Caco-2 (cell line): ENCODE measurements at places on chromosomes 1 and 21. TPM values are rescaled to one million over a fixed set of nuclear protein-coding genes. Genes with fewer than 3 reads are reported as not detected.

DNA sequence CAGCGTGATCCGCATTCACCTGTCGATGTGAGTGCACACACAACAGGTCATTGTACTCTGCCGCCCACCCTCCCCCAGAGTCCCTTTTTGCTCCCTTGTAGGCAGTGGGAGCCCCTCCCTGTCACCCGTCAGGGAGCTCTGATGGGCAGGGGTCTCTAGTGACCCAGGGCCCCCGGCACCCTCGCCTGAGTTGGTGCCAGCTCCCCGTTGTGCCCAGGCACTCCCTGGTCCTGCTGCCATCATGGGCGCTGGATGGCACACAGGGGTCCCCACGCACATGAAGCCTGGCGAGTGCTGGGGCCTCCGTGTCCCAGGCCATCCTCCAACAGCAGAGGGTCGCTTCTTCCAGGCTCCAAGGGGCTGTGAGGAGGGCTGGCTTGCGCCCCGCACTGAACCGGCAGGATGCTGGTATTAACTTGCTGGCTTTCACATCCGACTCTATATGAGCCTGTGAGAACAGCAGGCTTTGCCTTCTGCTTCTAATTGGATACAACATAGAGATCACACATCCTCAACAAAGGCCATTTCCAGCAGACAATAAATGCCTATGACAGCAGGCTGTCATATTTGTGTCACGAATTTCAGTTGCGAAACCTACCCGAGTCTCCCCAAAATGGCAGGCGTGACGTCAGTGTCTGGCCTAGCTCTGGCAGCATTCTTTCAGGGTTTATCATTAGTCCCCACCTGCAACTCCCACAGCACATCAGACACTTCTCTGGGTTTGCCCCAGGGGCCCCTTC is 35.4 kb downstream of the KIAA1614 start:
- no peaks in the 10 kb centered on the region for H3K36me3 ChIP-seq
- no peaks in the 10 kb centered on the region for H3K27me3 ChIP-seq
- no peak overlapping the region for H3K27ac ChIP-seq
- 0 out of 2 replicates have a peak, but pooled peaks cover under 1% of the 10 kb centered on the region for H3K4me1 ChIP-seq

DNA sequence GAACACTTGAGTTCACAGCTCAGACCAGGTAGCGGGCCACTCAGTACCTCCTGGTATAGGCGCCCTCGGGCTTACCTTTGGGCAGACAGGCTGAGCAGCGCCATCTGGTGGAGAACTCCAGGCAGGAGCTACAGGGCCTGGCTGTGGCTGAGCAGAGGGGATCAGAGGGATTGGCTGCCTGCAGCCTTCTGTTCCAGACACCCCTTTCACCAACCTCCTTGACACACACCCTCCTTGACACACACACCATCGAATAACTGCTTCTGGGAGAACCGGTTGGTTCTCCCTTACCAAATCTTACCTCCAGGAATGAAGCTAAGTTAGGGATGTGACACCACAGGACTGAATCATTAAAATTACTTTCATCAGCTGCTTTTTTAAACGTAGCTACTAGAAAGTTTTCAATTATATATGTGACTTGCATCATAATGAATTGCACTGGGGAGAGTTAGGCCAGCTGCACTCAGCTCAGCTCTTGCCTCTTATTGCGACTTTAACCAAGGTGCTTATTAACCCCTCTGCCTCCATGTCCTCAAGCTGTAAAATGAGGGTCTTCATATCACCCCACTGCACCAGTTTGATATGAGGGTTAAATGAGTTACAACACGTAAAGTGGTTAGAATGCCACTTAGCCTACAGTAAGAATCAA is 6.6 kb downstream of the LIN28A start:
- no peak overlapping the region for H3K4me3 ChIP-seq
- H3K27me3 ChIP-seq, result no peaks in the 10 kb centered on the region
- peak overlapping the region; percentile 88 for H3K27ac ChIP-seq
- peaks cover 51% of the 10 kb centered on the region for H3K4me1 ChIP-seq
- no peaks in the 10 kb centered on the region for H3K36me3 ChIP-seq

DNA sequence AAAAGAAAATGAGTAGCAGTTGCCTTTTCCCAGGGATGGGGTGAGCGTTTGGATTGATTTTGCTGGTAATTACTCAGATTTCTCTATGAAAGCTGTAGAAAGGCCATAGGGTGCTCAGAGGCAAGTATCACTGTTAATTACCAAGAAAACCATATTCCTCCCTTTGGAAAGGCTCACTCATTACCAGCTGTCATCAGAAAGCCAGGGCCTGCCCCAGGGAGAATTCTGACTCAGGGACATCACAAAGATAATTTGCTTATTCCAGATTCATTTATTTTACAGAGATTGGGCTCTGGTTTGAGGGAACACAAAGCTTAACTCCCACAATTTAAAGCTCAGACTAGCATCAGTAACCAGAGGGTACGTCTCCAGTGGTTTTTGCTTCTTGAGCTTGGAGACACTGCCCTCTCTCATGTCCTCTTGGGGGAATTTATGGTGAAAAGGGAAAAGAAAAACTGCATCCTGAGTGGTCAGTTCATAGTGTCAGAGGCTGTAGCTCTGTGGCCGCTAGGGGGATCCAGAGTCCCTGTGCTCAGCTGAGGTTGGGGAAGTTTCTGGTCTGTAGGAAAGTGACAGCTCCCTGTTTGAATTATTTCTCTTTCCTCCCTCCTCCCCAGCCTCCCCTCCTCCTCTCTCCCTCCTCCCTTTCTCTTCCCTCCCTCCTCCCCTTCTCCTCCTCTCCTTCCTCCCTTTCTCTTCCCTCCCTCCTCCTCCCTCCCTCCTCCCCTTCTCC is 204.3 kb downstream of the KCNJ6 start:
- H3K27ac ChIP-seq, result no peak overlapping the region
- H3K36me3 ChIP-seq, result no peaks in the 10 kb centered on the region
- H3K4me1 ChIP-seq, result peaks cover 9% of the 10 kb centered on the region; the same call in 1 of the 2 replicates
- no peaks in the 10 kb centered on the region for H3K27me3 ChIP-seq
- no peak overlapping the region for H3K4me3 ChIP-seq

The ROR1 gene
- 37.2 TPM in 2 replicates for total RNA-seq

DNA sequence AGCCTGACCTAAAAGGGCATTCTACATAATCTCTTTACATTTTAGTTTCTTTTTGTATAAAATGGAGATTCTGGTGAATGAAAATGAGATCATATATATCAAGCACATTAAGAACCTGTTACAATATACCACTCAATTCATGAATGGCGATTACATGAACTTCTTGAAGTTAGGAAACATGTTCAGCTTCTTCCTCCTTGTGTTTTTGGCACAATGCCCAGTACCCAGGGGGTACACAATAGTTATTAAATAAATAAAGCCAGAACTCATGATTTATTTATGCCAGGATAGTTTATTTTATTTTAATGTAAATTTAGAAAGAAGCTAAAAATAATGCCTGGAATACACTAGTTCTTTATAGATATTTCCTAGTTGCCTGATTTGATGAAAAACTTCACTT is 186.0 kb upstream of the PTGFR start:
- H3K27ac ChIP-seq, result no peak overlapping the region
- H3K36me3 ChIP-seq, result no peaks in the 10 kb centered on the region
- H3K4me1 ChIP-seq, result no peaks in the 10 kb centered on the region
- no peak for DNase-seq
- H3K27me3 ChIP-seq, result no peaks in the 10 kb centered on the region

DNA sequence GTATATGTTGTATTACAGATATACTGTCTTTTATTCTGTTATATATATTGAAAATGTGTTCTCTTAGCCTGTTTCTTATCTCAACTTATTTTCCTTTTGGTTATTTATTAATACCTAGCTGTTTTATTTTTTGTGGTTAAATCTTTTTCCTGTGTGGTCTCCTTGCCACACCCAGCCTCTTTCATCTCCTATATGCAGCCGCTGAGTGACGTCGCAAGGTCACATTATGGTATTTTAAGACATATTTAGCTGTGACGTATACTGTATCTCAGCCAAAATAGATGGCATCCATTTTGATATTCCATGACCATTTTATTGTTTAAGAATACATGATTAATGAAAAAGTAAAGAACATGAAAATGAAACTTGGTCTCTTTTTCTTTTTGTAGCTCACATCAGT is 29.1 kb downstream of the CENPF start:
- no peaks in the 10 kb centered on the region for H3K27me3 ChIP-seq
- H3K36me3 ChIP-seq, result peaks cover 2% of the 10 kb centered on the region; the same call in 1 of the 2 replicates
- no peaks in the 10 kb centered on the region for H3K4me1 ChIP-seq
- no peak overlapping the region for H3K4me3 ChIP-seq
- no peak overlapping the region for H3K27ac ChIP-seq
- no peak for DNase-seq

DNA sequence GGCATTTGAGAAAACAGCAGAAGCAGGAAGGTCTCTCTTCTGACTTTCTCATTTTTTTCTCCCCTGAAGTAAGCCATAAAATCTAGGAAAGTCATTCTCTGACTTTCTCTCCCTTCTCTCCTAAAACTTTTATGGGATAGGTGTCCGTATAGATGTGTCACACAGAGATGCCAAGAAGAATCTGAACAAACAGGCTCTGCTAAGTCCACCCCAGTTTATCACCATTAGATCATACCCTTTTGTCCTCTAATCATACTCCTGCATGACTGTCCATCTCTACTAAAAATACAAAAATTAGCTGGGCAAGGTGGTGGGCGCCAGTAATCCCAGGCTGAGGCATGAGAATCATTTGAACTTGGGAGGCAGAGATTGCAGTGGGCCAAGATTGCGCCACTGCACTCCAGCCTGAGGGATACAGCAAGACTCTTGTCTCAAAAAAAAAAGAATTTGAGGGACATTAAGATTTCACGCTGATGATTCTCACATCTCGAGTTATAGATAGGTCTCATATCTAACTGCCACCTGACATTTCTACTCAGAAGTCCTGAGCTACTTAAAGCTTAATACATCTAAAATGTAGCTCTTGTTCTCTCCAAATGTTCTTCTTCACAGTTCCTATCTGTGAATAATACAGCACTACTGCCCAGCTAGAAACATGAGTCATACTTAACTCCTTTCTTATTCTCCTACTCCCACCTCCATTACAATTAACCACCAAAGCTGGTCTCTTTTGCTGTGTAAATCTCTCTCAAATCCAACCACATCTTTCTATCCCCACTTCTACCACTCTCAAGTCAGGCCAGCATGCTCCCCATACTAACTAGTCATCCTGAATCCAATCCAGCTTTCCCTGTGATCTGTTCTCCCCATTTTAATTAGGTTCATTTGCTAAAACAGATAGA is 47.7 kb downstream of the ZNF644 start:
- H3K27me3 ChIP-seq, result no peaks in the 10 kb centered on the region
- H3K4me1 ChIP-seq, result no peaks in the 10 kb centered on the region
- no peak overlapping the region for H3K4me3 ChIP-seq
- H3K27ac ChIP-seq, result no peak overlapping the region
- no peaks in the 10 kb centered on the region for H3K36me3 ChIP-seq

The IGFN1 gene
- 0.23 TPM in 1 of 2 replicates, not detected in the other for total RNA-seq

The LGR6 gene
- total RNA-seq, result 0.36 TPM in 1 of 2 replicates, not detected in the other

The GPR37L1 gene
- total RNA-seq, result 0.07 TPM in 2 replicates

DNA sequence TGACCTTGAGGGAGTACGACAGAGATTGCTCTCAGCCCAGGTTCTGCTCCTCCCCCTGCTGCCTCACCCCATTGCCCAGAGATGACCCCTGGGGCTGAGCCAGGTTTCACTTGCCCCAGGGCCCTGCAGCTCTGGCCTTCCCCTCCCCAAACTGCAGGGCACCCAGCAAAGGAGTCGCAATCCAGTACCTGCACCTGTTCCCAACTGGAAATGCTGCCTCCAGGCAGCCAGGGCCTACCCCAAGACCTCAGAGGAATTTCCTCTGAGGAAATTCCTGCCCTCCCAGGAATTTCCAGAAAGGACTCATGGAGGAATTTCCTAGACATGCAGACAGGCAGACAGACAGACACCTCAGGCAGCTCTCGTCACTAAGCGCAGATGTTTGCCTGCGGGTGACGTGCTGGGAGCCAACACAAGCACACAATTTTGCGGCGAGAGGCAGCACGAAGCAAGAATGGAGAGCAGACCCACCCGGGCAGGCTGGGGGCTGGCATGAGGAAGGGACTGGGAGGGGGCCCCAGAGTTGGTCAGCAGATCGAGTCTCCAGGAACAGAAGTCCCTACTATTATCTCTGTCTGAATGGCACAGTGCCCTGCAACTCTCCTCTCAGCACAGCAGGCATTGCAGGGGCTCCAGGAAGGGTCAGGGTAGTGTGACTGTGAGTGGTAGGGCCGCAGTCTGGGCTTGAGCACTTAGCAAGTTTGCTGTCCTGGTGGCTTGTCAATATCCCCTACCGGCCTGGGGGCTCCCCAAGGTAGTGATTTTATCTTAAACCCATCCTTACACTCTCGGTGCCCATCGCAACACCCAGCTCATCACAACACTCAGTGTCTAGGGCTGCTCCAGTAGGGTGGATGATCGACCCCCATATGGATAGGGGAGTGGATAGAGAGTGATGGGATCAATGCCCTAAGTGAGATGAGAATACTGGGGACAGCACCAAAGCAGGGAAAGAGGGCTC is 2.9 kb upstream of the EFNA1 start:
- peaks cover 63% of the 10 kb centered on the region for H3K4me1 ChIP-seq
- H3K27me3 ChIP-seq, result no peaks in the 10 kb centered on the region
- DNase-seq, result peak; percentile 80
- H3K4me3 ChIP-seq, result no peak overlapping the region

DNA sequence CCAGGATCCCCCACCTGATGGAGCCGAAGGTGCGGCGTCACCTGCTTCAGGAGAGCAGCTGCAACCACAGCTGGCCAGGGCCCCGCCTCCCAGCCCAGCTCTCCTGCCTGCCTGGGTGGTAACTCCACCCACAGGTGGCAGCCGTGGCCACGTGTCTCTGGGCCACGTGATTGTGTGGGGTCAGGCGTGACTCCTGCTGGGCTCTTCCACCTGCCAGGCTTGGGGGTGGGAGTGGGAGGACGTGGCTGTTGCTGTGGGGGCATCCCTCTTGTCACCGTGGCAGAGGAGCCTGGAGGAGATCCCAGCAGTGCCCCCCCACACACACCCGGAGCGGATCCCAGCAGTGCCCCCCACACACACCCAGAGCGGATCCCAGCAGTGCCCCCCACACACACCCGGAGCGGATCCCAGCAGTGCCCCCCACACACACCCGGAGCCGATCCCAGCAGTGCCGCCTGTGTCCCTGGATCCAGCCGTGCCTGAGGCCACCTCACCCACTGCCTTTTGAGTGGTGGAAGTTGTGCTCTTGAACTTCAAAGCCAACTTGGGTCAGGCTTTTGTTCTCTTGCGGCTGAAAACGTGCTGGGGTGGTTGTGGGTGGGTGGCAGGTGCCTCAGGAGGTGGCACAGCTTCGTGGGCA is 32.2 kb downstream of the POFUT2 start:
- H3K4me3 ChIP-seq, result no peak overlapping the region
- no peak overlapping the region for H3K27ac ChIP-seq
- no peaks in the 10 kb centered on the region for H3K36me3 ChIP-seq
- H3K4me1 ChIP-seq, result peaks cover 29% of the 10 kb centered on the region
- DNase-seq, result no peak
- H3K27me3 ChIP-seq, result no peaks in the 10 kb centered on the region

The CHODL gene
- 0.16 TPM in 1 of 2 replicates, not detected in the other for total RNA-seq

- no peaks in the 10 kb centered on the region for H3K4me1 ChIP-seq
- no peak overlapping the region for H3K4me3 ChIP-seq
- no peaks in the 10 kb centered on the region for H3K36me3 ChIP-seq
- H3K27ac ChIP-seq, result no peak overlapping the region
Measured at GRCh38 chr1:21301794-21302440, 11.7 kb upstream of the ECE1 start.

DNA sequence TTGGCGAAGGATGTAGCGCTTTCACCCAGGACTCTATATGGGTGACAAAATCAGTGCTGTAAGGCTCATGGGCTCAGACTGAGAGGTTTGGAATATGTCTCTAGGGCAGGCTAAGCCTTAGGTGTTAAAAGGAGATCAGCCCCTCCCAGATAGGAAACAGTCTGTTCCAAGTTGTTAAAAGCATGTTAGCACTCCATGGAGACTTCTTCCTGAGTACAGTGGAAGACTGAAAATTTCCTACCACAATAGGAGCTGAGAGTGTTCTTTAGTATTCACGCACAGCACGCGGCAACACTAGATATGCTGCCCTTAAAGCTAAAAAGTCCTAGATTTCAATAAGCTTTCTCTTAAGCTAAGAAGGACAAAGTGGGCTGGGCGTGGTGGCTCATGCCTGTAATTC is 122.1 kb downstream of the TRABD2B start:
- H3K4me3 ChIP-seq, result no peak overlapping the region
- H3K36me3 ChIP-seq, result no peaks in the 10 kb centered on the region
- H3K27me3 ChIP-seq, result no peaks in the 10 kb centered on the region
- no peak for DNase-seq

The LRRC53 gene
- total RNA-seq, result not detected in 2 replicates
